ENCODE measurements at places on chromosomes 2 and 18.

GRCh38 chr2:15693926-15694588, 102.4 kb downstream of the DDX1 start:
- no peak for DNase-seq

DNA sequence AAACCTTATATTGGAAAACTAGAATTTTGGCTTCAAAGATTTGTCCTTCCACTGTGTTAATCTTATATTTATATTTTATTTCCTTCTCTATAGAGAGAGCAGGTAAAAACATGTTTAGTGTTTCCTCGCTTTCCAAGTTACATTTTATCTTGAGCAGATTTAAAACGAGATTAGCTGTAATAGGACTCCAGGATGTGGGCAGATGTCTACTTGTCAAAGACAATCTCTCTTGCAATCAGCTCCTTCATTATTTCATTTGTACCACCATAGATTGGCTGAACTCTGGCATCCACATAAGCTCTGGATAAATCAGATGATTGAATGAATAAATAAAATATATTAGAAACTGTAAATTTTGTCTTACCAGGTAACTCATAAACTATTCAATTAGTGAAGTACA, 17.5 kb upstream of the KANSL1L start:
- DNase-seq, result no peak

- no peak for DNase-seq
These were observed 109.6 kb upstream of the FOSL2 start for GRCh38 chr2:28282861-28283646.

DNA sequence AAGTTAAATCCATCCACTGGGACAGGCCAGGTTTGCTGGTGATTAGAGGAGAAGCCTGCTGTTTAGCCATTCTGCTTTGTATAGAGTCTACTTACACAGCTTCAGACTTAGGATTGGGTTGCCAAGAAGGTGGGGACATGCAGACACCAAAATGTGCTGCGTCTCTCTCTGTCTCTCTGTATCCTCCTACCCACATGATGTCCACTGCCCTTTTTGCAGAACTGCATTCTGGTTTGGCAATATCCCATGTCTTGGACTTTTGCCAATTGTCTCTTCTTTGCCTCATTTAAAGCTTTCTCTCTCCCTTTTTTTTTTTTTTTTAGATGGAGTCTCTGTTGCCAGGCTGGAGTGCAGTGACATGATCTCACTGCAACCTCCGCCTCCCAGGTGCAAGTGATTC, 261.1 kb upstream of the FN1 start:
- no peak for DNase-seq

DNA sequence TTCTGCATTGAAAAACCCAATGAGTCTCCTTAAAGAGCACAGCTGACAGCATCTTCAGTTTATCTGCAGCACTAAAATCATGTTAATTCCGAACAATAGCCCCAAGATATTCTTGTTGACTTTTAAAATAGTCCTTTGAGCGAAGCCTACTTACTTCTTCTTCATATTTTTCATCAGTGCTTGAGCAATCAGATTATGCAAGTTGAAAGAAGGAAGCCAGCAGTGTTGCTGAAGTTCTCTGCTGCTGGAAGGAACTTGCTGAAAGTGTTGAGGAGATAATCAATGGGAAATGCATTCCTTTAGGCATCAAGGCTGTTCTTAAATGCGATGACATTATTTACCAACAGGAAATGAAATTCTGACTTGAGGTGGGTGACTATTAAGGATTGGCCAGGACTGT, 105.9 kb upstream of the SNTG2 start:
- DNase-seq, result no peak

DNA sequence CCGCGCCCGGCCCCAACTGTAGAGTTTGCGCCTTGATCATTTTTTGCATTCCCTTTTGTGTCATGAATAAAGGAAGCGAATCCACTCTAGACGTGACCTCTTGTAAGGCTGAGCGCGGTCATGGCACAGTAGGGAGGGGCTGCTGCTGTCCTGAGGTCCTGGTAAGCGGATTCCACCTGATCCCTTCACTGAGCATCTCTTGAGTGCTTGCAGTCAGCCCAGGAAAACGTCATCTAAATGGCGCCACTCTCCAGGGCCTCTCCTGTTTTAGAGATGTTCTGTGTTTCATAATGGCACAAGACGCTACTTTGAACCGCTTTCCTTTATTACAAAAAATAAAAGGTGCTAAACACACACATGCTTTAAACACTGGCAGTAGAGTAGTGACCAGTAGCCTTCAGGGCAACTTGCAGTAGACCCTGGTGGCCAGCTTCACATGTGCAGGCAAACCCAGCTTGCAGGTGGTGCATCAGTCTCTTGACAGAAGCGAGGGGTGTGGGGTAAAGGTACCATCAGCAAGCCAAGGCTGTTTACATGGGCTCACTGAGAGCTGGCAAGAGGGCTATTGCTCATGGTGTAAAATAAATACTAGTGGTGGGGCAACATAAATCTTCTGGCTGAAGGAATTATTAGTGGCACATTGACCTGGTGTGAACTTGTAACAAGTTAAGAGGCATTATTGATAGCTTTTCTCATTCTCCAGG, 43.0 kb upstream of the ACKR3 start:
- no peak for DNase-seq

GRCh38 chr2:61151436-61151835, 10.6 kb upstream of the C2orf74 start:
- no peak for DNase-seq

DNA sequence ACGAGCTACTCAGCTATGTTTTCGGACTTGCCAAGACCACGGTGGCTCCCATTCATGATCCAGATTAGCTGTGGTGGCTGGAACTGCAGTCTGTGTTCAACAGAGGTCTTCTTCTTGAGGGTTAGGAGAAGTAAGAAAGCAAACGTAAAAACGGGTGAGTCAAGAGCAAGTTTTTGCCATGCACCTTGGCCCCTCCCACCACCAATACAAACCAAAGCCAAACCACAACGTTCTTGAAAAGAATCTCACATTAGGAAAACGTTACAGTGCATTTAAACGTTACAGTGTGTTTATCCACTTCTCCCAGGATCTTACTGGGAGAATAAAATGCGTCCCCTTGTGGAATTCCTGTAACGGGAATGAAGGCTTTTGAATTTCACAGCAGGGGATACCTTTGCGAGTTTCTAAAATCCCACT, 725 bp downstream of the FBXO48 start:
- DNase-seq, result peak; percentile 72

DNA sequence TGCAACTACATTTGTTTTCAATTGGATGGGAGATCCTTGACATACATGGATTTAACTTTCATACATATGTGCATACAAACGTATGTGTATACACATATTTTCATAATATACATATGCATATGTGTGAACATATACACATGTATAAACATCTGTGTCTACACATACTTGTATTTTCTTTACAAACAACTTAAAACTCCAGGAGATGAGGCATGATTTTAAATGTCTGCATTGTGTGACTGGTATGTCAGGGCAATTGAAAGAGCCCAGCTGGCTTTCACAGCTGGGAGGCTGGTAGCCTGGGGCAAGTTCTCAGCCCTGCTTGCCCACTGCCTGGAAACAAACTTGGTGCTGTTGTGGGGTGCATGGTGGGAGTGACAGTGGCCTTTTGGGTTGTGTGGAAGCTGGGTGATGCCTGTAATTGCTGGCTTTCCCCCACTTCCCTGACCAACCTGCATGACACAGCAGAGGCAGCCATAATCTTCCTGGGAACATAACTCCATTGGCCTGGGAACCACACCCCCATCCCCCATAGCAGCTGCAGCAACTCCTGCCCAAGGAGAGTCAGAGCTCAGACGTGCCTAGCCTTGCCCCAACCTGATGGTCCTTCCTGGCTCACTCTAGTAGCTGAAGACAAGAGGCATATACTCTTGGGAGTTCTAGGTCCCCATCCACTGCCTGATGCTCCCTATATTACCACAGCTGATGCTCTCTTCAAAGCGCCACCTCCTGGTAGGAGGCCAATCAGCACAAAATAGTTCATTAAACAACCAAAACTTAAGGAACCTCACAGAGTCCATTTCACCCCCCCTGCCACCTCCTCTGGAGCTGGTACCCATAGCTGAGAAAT, 158.3 kb downstream of the CERS6 start:
- DNase-seq, result no peak

DNA sequence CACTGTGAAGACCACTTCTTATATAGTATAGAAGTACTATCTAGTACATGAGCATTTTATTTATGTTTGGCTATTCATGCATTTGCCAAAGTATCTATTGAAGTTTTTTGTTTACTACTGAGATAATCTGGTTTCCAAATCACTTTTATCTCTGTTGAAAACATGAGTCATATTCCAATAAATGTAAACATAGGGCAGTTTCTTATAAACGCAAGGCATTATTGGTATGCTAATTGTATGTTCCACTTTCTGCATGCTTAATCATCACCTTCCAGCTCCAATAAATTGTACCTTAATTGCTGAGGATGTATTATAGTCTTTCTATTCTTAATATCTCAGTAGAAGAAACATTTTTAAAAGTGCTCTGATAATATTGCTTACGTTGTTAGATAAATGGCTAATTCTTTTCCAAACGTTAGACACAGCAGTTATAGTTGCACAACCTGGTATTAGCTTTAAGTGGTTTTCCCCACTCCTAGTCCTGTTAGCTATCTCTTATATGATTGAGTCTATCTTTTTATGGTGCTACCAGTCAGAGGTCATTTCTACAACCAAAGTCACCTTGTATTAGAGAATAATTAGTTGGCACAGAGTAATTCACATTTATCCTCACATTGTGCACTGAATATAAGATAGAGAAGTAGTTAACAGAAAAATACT, 17.2 kb downstream of the ITGA4 start:
- no peak for DNase-seq

GRCh38 chr2:41840702-41841551, 206.9 kb upstream of the PKDCC start:
- peak; percentile 98 for DNase-seq

All from CD4-positive, alpha-beta T cell treated with Interleukin-10 for 1 hour (primary cell).